ENCODE measurements at places on chromosomes 2 and 18.

- no peak for DNase-seq
Measured at GRCh38 chr2:232501331-232501771, 13.7 kb upstream of the ECEL1 start.

DNA sequence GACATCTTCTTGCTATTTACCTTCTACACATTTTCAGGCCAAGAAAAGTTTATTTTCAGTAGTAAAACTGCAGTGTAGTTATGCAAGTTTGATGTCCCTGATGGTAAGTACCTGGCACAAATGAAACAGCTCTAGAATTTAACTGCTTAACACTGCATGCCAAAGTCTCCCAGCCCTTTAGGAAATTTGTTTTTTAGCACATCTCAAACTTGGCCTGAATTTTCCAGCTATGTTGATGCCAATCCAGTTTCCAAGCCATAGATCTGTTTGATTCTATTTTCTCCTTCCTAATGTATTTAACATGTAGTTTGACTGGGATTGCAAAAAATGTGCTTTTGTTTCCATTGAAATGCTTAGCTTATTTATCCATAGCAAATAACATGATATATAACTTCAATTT, 29.3 kb upstream of the ZNF385B start:
- no peak for DNase-seq

DNA sequence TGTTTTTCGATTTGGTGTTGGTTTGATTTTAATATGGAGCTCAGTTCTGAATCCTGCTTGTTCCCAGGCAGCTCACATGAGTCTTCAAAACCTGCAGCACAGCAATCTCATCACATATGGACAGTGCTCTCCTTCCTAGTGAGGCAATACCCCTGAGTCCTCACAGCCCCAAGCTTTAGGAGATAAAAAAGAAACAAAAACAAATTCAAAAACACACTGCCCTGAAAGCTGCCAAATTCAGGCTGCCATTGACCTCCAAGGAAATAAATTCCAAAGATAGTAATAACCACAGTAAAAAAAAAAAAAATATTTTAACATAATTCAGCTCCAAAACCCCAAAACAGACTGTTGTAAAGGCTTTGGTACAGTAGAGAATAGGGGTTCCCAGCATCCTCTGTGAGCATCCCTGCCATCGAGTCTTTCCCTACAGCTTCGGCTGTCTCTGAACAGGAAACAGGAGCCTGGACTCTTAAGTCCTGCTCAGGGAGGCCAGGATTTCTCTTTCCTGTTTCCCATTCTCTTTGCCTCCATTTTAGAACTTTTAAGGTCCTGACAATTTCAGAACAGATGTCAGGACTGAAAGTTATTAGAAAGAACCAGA, 14.7 kb upstream of the SP3 start:
- DNase-seq = no peak

DNA sequence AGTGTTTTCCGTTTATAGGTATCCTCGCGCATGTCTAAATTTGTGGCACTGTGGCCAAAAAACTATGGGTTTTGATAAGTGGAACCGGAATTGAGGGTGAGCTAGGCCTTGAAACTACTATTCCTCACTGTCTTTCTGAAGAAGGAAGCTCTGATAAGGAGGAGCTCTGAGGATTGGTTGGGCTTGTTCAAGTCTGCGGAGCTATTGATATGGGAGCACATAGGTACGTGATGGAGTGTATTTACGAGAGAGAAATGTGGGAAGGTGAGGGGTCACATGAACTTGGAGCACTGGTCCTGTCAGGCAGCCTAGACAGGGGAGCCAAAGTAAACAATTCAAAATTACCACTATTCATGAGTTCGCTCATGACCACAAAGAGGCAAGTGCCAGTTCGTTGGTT, 131.4 kb downstream of the BABAM2 start:
- no peak for DNase-seq

DNA sequence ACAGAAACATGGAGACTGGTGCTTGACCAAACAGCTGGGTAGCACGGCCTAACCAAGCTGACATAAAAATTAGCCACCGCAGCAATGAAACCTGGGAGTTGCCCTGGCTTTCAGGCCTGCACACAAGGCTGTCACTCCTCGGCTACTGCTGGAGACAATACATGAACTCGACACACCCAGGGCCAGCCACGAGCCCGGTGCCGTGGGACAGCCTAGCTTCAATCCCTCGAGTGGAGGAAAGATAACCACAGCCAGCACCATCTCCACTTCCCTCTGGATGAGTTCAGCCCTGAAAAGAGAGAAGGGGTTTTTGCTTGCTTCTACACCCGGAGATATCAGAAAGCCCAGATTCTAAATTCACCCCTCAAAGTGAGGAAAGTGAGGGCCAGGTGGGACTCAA, 78.0 kb downstream of the BCL2L11 start:
- no peak for DNase-seq

DNA sequence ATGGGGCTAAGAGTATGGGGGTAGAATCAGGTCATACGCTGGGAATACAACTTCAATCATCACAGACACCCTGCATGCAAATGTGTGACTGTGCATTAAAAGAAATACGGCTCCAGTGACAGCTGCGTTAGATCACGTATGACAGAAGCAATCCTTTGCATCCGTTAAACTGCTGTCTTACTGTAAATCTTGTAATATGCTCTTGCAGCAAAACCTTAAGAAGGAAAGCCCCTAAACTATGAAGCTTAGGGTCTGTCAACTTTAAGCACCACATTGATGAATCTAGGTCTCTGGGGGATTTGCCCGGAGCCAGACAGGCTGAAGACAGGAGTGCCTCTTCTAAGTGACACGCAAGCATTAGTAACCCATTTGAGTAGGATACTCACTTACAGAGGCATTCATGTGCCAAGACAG, 84.7 kb upstream of the EML6 start:
- DNase-seq = no peak

GRCh38 chr18:79392226-79392625, 3.5 kb upstream of the NFATC1 start:
- no peak for DNase-seq

GRCh38 chr2:102604769-102605168, 14.6 kb upstream of the SLC9A2 start:
- DNase-seq = no peak

DNA sequence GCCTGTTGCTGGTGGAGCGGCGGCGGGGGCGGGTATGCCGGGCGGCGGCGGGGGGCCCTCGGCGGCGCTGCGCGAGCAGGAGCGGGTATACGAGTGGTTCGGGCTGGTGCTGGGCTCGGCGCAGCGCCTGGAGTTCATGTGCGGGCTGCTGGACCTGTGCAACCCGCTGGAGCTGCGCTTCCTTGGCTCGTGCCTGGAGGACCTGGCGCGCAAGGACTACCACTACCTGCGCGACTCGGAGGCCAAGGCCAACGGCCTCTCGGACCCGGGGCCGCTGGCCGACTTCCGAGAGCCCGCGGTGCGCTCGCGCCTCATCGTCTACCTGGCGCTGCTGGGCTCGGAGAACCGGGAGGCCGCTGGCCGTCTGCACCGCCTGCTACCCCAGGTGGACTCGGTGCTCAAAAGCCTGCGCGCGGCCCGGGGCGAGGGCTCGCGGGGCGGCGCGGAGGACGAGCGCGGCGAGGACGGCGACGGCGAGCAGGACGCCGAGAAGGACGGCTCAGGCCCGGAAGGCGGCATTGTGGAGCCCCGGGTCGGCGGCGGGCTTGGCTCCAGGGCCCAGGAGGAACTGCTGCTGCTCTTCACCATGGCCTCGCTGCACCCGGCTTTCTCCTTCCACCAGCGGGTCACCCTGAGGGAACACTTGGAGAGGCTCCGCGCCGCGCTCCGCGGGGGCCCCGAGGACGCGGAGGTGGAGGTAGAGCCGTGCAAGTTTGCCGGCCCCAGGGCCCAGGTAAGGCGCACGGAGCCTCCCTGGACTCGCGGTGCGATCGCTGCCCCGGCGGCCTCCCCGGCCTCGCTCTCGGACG, 1.0 kb downstream of the ZCCHC2 start:
- DNase-seq = peak; percentile 52

GRCh38 chr18:58527952-58528287, 101.0 kb downstream of the ALPK2 start:
- DNase-seq = no peak

GRCh38 chr2:197239434-197239833, 71.1 kb downstream of the ANKRD44 start:
- DNase-seq = peak; percentile 44

DNA sequence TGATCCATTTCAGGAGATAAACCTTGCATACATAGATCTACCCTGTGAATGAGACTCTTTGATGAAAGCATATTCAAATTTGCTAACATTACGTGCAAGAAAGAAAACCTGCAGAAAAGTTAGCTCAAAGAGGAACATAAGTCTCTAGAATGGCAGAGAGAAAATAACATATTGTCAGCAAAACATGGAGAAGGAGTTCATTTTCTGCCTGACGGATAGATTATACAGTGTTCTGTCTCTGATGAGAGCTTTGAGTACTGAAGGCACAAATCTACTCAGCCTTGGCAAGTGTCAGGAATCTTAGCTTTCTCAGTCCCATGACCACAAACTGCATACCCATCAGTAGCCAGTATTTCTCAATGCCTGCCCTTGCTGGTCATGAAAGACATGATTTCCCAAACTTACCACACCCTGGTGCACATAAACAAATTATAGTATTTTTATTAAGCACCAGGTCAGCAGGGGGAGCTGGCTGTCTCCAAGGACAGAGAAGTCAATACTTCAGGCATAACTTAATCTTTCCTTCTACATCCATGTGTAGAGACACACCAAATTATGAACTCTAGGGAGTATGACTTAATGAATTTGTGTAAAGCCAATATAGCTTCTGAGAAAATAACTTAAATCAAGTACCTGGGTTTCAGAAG, 401.2 kb upstream of the SOX11 start:
- DNase-seq = no peak

DNA sequence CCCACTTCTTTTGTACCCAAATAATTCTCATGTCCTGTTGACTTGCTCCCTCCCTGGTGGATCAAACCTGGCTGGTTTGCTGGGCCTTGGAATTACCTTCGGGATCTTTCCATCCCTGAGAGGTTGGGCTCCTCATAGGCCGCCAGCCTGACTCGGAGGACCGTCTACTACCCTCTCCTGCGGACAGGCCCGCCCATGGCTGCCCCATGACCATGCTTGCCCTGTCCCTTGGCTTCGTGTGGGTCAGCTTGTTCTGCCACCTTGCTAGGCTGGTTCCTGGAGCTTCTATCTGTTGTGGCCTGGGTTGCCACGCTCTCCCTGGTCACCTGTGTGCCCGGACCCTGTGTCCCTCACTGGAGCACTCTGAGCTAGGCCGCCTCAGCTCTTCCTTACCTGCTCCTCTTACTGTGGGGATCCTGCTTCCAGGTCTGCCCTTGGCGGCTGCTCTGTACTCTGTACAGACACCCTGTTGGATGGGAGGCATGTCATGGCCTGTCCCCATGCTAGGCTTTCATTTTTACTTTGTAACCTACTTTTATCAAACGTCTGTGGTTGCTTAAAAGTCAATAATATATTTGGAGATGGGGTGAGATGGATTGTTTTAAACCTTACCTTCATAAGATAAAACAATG, 29.7 kb upstream of the FHL2 start:
- DNase-seq = no peak

DNA sequence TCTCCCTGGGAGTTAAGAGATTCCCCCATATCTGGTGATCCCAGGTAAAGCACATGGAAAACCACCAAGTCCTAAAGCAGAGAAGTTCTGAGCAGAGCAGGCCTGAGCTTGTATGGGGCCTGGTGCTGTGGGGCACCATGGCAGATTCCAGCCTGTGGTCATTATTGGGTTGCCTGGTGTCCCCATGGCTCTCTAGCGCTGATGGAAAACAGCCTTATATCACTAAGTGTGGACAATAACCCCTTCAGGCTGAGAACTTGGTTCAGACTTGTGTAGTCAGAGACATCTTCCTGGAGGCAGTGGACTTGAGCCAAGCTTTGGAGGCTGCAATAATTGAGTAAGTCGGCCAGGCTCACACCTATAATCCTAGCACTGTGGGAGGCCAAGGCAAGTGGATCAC, 96.8 kb downstream of the MCFD2 start:
- DNase-seq = no peak

- no peak for DNase-seq
Measured at GRCh38 chr2:203983064-203983715, 46.6 kb downstream of the ICOS start.

GRCh38 chr2:240914645-240915525, 8.7 kb downstream of the CROCC2 start:
- no peak for DNase-seq

DNA sequence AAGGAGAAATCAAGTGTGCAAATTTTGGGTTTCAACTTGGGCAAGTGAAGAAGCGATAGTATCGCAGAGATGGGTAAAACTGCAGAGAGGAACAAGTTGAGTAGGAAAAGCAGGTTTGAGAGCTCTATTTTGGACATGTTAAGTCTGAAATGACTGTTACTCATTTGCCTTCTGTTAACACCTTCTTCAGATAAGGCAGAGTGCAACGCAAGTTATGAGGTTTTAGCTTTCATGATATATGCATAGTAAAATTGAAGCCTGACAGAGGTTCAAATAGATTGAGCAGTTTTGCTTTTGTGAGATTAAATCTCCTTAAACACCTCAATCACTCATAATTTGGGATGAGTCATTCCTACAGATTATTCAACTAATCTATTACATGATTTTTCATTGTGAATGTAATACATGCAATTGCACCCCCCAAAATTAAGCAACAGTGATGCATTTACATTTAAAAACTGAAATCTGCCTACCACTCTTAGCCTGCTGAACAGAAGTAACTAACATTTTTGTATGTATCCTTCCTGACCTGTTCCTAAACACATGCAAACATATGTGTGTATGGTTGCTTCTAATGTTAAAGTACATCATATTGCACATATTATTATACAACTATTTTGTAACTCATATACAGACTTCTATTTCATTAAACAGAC, 575.4 kb downstream of the ARHGAP15 start:
- no peak for DNase-seq

- no peak for DNase-seq
Measured at GRCh38 chr2:136917411-136917881, 152.1 kb downstream of the THSD7B start.

DNA sequence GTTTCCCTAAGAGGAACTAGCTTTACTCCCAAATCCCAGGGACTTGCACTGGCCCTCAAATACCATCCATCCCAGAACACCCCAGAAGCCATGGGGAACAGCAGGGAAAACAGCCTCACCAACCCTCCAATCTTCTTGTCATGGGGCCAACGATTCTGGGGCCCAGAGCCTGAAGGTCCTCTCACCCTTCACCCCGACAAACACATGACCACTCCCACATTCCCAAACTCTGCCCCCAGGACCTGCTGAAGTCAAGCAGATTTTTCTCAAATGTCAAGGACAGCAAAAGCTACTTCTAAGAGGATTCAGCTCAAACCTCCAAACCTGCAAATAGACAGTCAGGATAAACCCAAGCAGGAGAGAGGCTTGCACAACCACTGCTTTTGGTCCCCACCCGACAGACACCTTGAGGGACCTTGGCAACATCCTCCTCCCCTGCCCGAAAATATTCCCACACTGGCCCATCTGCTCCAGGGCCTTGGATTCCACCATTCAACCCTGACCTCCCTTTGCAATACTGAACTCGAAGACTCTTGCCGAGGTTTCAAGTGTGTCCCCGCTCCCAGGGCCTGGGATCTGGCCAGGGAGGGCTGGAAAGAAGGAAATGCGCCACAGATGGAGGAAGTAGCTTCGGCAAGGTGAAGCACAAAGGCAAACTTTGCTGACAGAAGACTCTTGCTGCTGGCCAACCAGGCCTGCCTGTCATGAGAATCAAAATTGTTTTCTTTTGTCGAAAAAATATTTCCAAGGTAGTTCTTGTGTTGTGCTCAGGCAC, 143.3 kb downstream of the ZFP36L2 start:
- no peak for DNase-seq

Data from CD4-positive, alpha-beta T cell treated with Interleukin-12 subunit alpha and Interleukin-12 subunit beta, for 1 hour (primary cell).